C1 segment of cervical spinal cord (tissue), 14 donors: ENCODE measurements at places on chromosomes 5 and 9.

GRCh38 chr9:124297915-124298645, 40.3 kb downstream of the NEK6 start:
- DNase-seq, result no peak

GRCh38 chr9:125472562-125472925, 210.9 kb downstream of the GAPVD1 start:
- DNase-seq, result no peak

DNA sequence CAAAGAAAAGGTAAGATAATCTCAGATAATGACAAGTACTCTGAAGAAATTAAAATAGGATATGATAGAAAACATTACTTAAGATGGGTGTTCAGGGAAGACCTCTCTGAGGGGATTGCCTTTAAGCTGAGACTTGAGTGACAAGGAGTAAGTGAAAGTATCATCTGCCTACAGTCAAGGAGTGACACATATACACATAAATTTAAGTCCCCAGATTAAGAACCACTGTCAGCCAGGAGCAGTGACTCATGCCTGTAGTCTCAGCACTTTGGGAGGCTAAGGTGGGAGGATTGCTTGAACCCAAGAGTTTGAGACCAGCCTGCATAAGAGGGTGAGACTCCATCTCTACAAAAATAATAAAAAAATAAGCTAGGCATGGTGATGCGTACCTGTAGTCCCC, 19.7 kb upstream of the ANKHD1 start:
- DNase-seq, result no peak

DNA sequence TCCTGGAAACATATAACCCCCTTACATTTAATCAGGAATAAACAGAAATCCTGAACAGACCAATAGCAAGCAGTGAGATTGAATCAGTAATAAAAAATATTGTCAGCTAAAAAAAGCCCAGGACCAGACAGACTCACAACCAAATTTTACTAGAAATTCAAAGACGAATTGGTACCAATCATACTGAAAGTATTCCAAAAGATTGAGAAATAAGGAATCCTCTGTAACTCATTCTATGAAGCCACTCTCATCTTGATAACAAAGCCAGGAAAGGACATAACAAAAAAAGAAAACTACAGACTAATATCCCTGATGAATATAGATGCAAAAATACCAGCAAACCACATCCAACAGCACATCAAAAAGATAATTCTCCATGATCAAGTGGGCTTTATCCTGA, 714.0 kb downstream of the SEMA5A start:
- no peak for DNase-seq

- DNase-seq, result no peak
These were observed 34.7 kb downstream of the COL27A1 start for GRCh38 chr9:114189823-114190562.

DNA sequence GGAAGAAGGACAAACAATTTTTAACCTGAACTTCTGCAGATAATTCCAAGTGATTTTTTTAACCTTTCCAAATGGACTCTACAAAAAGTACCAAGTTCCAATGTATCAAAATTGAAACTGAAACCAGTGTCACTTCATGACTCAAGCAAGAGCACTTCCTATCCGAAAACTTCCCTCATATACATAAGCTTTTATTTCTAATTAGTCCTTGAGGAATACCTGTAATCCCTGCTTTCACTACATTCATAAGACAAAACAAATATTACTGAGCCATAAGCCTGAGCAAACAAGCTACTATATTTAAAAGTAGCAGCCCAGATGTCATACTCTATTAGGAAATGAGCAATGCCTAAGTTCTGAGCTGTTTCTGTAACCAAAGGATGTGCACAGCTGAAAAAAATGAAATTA, 224.4 kb downstream of the EBF1 start:
- no peak for DNase-seq

DNA sequence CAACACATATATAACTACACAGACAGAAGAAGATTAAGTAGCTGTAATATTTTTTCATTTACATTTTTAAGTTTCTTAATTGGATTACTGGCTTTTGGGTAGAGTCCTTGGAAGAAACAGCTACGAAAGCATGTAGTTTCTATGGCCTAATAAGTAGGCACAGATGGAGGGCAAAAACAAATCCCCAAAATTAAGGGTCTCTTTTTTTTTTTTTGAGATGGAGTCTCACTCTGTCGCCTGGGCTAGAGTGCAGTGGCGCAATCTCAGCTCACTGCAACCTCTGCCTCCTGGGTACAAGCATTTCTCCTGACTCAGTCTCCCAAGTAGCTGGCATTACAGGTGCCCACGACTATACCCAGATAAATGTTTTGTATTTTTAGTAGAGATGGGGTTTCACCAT, 27.1 kb upstream of the MTMR12 start:
- DNase-seq, result no peak

DNA sequence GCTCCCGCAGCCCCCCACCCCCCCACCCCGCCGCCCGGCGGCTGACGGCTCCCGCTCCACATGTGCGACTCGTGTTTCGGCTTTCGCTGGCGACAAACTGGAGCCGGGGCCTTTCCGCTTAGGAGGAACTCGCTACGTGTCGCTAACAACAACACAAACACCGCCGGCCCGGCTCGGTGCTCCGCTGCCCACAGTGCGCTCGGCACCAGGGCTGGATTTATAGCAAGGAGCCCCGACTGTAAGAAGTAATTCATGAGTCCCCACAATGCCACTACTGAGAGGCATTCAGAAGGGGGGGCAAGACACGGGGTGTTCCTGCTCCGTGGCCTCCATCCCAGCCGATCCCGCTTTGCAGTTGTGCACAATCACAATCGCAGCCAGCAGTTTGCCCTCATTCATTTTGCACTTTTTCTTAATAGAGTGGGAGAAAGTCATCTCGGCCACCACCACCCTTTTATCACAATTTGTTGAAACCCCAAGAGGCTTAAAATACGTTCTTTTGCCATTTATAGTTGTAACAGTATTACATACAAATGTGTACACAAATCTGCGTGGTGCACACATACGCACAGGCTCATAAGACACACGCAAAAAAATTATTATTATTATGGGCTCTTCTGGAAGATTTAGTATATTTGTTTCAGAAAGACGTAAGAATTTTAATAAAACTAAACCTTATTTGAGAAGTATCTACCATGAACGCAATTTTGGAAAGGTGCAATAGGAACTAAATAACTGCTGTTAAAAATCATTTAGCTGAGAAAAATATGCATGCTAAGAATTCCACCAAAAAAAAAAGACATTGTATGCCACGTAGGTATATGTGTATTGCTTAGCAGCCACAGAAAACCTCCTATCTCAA, 48.1 kb downstream of the EBF1 start:
- peak; percentile 3 for DNase-seq

- no peak for DNase-seq
These were observed 30.3 kb downstream of the VCP start for GRCh38 chr9:35042081-35042604.

DNA sequence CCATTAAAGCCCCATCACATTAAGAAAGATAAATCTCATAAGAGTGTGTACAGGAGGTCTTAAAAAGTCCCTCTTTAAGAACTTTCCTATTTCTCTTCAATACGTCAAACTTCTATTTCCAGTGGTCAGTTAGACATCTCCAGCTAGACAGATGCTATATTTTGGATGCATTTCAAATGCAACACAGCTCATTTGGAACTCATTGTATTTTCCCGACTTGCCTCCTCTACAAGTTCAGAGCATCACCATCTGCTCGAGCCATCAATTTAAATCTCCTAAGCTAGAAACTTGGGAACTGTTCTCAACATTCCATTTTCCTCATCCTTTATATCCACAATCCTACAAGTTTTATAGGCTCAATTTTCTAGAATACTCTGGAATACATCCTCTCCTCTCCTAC, 3.2 kb upstream of the UHRF2 start:
- no peak for DNase-seq

- no peak for DNase-seq
These were observed 176.6 kb downstream of the GABBR2 start for GRCh38 chr9:98532147-98532546.

DNA sequence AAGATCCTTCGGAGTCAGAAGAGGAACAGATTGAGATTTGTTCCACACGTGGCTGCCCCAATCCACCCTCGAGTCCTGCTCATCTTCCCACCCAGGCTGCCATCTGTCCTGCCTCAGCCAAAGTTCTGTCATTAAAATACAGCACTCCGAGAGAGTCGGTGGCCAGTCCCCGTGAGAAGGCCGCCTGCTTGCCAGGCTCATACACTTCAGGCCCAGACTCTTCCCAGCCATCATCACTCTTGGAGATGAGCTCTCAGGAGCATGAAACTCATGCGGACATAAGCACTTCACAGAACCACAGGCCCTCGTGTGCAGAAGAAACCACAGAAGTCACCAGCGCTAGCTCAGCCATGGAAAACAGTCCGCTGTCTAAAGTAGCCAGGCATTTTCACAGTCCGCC, 85.9 kb downstream of the GOLPH3 start:
- no peak for DNase-seq

- DNase-seq, result no peak
These were observed 28.8 kb upstream of the TTLL11 start for GRCh38 chr9:122121931-122122330.

GRCh38 chr5:53170746-53171349, 61.3 kb upstream of the MOCS2 start:
- no peak for DNase-seq

GRCh38 chr9:34380511-34381315, 4.0 kb upstream of the MYORG start:
- peak; percentile 77 for DNase-seq

- no peak for DNase-seq
These were observed 33.6 kb upstream of the LARP1 start for GRCh38 chr5:154721481-154722058.

GRCh38 chr9:95409650-95410426, 92.3 kb upstream of the FANCC start:
- DNase-seq, result no peak

DNA sequence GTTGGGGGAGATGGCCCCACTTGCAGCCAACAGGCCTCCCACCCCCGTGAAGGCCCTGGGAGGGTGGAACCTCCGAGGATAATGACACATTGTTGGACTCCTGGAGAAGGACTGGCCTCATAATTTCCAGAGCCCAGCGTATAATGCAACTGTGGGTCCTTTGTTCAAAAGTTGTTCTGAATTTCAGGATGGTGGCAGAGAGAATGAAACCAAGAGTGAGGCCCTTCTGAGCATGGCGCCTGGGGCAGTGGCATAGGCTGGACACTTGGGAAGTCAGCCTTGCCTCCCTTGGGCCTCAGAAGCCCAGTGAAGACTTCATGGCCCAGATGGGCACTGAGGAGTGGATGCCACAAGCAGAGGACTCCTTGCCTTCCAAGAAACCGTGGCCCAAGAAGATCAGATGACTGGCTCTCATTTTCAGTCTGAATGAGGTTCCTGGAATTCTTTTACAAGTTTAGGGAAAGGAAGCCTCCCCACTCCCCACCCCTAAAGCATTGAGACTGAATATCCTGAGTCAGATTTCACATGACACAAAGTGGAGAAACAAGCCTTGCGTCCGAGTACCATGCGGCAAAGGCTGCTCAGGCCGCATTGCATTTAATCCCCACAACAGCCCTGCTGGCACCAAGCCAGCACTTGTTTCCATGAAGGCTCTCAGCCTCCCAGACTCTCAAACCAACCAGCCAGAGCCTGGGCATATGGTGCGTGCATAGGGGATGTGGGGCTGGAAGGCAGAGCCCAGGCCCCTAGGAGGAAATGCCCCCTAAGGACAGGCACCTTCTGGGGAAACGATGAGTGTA, 96.7 kb upstream of the SMIM23 start:
- no peak for DNase-seq
